ENCODE measurements at places on chromosomes 4 and X. TPM values are rescaled to one million over a fixed set of nuclear protein-coding genes. Genes with fewer than 3 reads are reported as not detected.

- DNase-seq: no peak
Measured at GRCh38 chr4:126969360-126970235, 663.2 kb upstream of the INTU start.

DNA sequence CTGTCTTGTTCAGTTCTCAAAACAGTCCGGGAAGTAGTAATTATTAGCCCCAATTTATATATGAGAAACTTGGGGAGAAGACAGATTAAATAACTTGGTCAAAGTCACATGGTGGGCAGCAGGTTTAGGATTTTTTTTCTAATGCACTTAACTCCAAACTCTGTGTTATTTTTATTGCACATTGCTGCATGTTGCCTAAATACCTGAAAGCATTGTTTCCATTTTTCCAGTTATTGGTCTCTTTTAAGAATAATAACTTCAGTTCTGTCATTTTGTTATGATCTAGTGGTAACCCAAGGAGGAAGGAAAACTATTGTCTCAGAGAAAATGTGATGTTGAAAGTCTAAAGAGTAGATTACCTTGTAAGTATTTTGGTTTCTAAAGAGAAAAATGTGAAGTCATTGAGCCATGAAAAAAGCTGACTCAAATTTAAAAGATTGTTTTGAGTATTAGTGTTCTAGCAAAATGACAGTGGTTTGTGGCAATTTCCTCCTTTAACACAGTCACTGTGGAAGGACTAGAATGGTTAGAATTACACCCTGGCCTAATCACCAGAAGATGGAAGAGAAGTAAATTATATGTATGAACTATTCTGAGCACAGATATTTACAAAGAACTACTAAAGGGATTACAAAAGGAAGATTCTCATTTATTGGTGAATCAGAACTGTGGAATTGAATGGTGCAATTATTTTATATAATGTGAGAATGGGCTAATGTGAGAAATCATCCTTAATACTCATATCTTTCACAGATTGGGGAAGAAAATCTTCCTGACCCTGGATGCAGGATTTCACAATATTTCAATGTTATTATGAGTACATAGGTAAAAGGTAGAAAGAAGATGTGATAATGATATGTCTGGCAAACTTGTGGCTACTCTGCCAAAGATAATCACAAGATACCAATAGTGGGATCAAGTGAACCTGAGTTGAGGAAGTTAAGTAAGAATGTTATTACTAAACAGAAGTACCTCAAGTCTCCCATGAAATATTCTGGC lies 21.7 kb upstream of the CXCL8 start:
- DNase-seq: no peak

DNA sequence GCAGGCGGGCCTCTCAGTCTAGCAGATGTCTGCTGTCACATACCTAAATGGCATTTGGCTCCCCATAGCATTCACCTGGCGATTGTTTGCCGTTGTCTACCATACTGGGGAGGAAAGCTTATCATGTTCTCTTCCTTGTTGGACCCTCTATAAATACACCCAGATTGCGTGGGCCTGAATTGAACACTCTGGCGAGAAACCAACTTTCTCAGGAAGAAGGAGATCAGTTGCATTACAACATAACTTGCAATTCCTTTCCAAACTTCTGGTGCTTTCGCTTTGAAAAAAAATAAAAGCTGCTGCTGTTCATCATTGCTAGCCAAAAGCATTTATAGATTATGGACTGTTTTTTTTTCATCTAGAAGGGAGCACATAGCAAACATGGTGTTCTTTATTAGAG lies 230.0 kb upstream of the GPC4 start:
- no peak for DNase-seq

- no peak for DNase-seq
Measured at GRCh38 chrX:133670383-133670782, 255.1 kb upstream of the GPC4 start.

GRCh38 chr4:166493924-166494345 lies 620.9 kb downstream of the TLL1 start:
- no peak for DNase-seq

Gene GLOD5
- total RNA-seq: 11.4 TPM

DNA sequence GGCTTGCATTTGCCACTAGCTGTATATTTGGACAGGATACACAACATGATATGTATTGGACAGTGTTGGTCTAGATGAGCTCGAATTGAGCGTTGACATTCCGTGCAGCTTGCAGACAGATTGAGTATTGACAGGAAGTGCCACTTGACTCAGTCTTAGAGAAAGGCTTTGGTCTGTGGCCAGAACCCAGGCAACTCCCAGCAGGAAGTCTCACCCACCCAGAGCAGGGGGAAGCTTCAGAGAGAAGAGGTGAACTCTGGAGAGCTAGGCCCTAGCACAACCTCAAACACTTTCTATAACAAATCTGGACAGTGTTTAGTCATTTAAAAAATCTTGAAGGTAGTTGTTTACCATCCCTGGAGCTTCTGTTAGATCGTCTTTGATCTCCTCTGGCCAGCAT lies 280.5 kb downstream of the FBXW7 start:
- no peak for DNase-seq
